ENCODE measurements at places on chromosomes 4 and X. TPM values are rescaled to one million over a fixed set of nuclear protein-coding genes. Genes with fewer than 3 reads are reported as not detected.

DNA sequence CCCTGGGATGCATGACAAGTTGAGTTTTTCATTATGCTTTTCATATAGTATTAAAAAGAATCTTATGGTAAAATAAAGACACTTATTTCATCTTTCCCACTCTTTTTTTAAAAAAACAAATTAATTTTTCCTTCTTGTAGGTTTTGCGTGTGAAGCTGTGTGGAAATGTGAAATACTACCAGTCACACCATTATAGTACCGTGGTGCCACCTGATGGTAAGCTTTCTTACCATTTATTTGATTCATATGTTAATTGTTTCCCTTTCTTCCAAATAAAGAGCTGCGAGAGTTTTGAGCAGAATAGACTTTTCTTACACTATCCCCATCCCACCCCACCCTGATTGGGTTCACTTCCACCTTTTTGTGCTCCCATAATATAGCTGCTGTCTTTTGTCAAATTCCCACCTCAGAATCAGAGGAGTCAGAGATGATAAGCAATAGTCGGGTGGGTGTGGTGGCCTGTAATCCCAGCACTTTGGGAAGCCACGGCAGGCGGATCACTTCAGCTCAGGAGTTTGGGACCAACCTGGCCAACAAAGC, 44.3 kb downstream of the CASP6 start:
- no peaks in the 10 kb centered on the region for H3K4me1 ChIP-seq
- H3K27me3 ChIP-seq = no peaks in the 10 kb centered on the region
- no peak overlapping the region for H3K4me3 ChIP-seq
- no peaks in the 10 kb centered on the region for H3K36me3 ChIP-seq

DNA sequence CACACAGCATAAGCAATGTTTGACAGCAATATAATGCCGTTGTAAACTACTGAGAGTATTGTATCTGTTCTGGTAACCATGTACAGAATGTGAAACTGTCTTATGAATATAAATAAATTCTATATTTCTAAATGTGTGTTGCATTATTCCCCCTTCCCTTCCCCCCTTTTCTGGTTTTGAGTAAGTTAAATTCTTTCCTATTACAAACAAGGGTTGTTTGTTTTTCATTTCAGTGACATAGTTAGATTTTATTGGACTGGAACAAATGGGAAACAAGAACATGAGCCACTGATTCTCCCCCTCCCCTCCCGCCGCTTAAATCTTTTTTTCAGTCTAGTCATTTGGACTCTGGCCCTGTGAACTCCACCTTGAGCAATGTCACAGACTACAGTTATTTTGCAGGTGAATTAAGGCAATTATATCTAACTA, 69.8 kb downstream of the GPAT3 start:
- no peak for DNase-seq
- no peaks in the 10 kb centered on the region for H3K36me3 ChIP-seq
- H3K27me3 ChIP-seq = no peaks in the 10 kb centered on the region
- H3K4me1 ChIP-seq = no peaks in the 10 kb centered on the region

DNA sequence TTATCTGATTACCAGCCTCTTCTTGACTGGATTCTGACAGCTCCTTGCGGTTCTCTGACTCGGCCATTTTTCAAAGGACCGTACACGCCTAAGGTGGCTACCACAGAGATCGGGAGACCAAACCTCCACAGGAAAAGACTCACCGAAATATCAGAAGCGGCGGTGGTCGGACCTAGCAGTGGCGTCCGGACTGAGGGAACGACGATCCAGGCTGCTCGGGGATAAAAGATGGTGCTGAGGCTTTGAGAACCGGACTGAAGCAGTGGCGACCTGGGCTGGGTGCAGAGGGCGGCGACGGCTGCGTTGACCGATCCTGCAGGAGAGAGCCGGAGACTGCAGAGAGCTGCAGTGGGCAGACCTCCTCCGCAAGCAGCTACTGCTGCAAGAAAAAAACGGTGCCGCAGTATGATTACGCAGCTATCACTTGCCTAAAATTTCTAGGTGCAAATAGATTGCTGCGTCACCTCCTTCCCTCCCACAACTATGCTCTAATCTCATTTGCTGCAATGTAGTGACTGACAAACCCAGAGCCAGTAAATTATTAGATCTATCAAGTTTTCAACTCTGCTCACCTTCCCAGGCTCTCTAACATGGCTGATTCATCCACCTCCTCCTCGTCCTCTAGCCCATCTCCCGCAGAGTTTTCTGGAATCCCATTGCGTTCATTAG, at the start of gene NAP1L2:
NAP1L2 (minus strand) TSS at position 426 of the 669 bp plus-strand sequence; CDS start at position 67, 359 bp downstream.
- H3K4me3 ChIP-seq = no peak within 1 kb of the TSS
- no peak for DNase-seq
- no peak within 1 kb of the TSS for H3K27ac ChIP-seq

The ADGRG4 gene
- not detected for polyA plus RNA-seq

DNA sequence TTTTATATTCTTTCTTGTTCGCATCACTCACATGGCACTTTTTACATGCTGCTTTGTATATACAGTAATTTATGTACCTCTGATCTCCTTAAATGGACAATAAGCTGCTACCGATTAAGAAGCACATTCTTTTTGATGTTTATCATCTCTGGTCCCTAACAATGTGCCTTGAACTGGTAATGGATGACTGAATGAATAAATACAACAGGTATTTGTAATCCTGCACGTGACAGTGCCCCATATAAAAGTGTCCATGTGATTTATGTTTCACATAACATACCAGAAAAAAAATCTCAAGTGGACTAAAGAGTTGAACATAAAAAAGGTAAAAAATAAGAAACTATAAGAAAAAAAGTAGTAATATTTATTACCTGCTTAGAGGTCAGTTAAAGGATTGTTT, 7.7 kb upstream of the SLAIN2 start:
- no peaks in the 10 kb centered on the region for H3K27me3 ChIP-seq
- 0 out of 2 replicates have a peak, but pooled peaks cover 3% of the 10 kb centered on the region for H3K4me1 ChIP-seq
- no peaks in the 10 kb centered on the region for H3K36me3 ChIP-seq
- DNase-seq = no peak
- H3K27ac ChIP-seq = no peak overlapping the region

DNA sequence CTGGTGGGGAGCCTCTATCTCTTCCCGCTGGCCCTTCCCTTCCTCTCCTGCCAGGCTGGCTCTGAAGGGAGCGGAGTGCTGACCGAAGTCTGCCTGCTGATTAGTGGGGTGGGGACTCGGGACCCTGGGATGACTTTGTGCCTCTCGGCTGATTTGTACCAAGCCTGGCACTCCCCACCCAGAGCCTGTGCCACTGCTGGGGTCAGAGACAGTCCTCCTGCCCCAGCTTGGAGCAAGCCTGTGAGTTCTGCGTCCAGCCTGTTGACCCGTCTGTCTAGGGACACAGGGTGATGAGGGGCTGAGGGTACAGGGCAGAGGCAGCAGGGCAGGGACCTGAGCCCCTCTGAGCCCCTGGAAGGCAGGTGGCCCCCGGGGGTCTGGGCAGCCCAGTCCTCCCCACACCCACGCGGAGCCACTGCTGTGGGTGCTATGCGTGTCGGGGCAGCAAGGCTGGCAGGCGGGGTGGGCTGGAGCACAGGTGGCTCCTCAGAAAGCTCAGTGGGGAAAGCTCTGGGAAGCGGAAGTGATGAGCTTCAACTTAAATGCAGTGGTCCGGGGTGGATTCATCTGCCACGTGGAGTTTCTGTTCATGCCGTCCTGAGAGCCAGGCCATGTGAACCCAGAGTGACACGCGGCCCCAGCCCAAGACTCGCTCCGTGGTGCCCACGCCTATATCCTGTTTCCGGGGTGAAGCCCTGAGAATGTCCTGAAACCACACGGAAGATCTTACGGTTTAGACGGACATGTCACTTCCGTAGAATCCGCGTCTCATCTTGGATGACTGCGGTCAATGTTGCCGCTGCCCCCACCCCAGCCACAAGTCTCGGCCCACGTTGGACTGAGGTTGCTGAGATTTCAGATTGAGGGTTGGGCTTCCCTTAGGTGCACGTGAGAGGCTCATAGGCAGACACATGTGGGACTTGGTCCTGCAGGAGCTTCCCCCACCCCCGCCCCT, 21.1 kb upstream of the UVSSA start:
- no peak overlapping the region for H3K4me3 ChIP-seq
- peaks cover 10% of the 10 kb centered on the region for H3K4me1 ChIP-seq
- H3K27me3 ChIP-seq = no peaks in the 10 kb centered on the region
- H3K36me3 ChIP-seq = peaks cover 86% of the 10 kb centered on the region

DNA sequence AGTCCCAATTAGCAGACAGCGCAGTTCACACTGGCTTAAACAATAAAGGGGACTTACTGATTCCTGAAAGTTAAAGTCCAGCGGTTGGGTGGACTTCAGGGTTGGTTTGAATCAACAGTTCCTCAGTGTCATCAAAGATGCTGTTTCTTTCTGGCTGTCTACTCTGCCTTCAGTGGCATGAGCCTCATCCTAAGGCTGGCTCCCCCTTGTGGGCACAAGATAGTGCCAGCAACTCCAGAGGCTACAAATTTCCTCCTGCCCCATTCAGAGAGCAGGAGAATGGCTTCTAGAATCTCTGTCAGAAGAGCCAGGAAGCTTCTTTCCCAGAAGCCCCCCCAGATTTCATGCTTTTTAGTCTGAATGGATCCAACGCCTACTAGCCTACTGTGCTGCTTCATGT, 82.4 kb upstream of the MTM1 start:
- DNase-seq = peak; percentile 15
- H3K27me3 ChIP-seq = no peaks in the 10 kb centered on the region
- H3K27ac ChIP-seq = no peak overlapping the region
- H3K4me3 ChIP-seq = no peak overlapping the region
- H3K36me3 ChIP-seq = no peaks in the 10 kb centered on the region

DNA sequence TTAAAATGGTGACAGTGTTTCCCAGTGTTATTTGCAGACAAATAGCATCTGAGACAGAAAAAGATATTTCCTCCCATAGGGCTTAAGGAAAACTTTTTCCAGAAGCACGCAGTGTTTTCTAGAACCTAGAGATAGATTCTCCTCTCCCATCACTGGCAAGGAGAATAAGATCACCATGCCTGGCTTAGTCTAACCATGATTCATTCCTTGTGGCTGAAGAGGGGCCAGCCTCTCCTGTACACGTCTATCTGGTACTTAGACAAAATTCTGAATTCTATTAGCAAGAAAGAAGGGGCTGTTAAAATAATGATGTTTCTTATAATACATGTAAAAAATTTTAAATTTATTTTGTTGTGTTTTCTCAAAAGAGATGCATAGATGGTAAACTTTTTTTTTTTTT, 296.1 kb upstream of the LDB2 start:
- no peak overlapping the region for H3K4me3 ChIP-seq
- no peaks in the 10 kb centered on the region for H3K36me3 ChIP-seq
- DNase-seq = no peak
- H3K27ac ChIP-seq = no peak overlapping the region
- H3K27me3 ChIP-seq = no peaks in the 10 kb centered on the region

DNA sequence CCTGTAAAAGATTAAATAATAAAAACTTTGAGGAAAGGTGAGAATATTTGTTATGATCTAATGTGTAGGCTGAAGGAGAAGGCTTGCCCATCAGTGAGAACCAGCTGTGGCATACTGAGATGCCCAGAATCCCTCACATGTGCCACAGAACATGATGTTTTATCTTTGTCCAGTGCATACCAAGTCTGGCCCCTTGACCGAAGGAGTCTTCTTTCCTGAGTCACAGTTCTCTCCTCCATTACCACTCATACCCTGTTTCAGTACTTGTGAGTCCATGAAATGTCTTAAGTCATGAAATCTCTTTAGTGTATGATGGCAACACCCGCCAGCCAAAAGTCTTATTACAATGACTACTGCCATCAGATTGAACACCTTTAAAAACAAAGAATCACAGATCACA, 42.7 kb downstream of the PPARGC1A start:
- no peaks in the 10 kb centered on the region for H3K27me3 ChIP-seq
- no peak for DNase-seq
- no peak overlapping the region for H3K27ac ChIP-seq

DNA sequence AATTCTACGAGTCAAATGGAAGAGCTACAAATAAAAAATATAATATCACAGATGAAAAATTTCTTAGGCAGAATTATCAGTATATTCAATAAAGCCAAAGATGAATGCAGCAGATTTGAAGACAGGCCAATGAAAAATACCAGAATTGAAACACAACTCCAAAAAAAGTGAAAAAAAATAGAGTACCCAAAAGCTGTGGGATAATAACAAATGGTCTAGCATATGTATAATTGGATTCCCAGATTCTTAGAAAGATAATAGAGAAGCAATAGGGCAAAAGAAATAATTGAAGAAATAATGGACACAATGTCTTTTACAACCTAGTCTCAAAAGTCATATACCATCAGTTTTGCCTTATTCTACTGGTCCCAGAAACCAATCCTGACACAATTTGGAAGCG, 4.4 kb downstream of the ANAPC10 start:
- DNase-seq = no peak
- H3K27me3 ChIP-seq = no peaks in the 10 kb centered on the region
- H3K36me3 ChIP-seq = peaks cover 73% of the 10 kb centered on the region
- H3K4me3 ChIP-seq = no peak overlapping the region

- DNase-seq = no peak
Measured at GRCh38 chr4:37687194-37687562, 1.0 kb upstream of the RELL1 start.

DNA sequence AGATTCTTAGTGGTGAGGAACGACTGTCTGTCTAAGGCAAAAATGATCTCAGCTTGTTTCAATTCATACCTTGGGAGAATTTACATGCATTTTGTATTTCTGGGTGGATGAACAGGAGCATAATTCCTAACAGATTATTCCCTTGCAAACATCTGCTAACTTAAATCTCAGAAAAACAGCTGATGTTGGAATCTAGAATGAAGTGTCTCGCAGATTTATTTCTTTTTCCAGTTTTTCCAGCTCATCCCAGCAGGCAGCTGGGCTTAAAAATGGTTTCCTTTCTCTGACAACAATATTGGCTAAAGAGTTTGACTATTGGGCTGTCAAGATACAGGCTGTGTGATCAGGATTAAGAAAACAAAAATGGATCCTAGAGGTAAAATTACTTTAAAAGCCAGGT, 1.1 kb downstream of the LNX1 start:
- no peaks in the 10 kb centered on the region for H3K36me3 ChIP-seq
- H3K27me3 ChIP-seq = no peaks in the 10 kb centered on the region
- peaks cover 30% of the 10 kb centered on the region for H3K4me1 ChIP-seq
- H3K4me3 ChIP-seq = no peak overlapping the region

The FRG2 gene
- not detected for polyA plus RNA-seq

- H3K27ac ChIP-seq = no peak overlapping the region
- DNase-seq = no peak
- H3K4me3 ChIP-seq = no peak overlapping the region
- H3K36me3 ChIP-seq = no peaks in the 10 kb centered on the region
- no peaks in the 10 kb centered on the region for H3K4me1 ChIP-seq
- H3K27me3 ChIP-seq = no peaks in the 10 kb centered on the region
Measured at GRCh38 chr4:142379277-142380051, 466.6 kb downstream of the INPP4B start.

The UTP14A gene
- polyA plus RNA-seq = 59.9 TPM

The HHIP gene
- polyA plus RNA-seq = not detected

GRCh38 chrX:3129256-3129655, 88.0 kb downstream of the ARSF start:
- no peak for DNase-seq
- H3K27me3 ChIP-seq = no peaks in the 10 kb centered on the region
- H3K36me3 ChIP-seq = no peaks in the 10 kb centered on the region
- H3K4me3 ChIP-seq = no peak overlapping the region

GRCh38 chr4:26319949-26320537, 771 bp upstream of the RBPJ start:
- peaks cover 16% of the 10 kb centered on the region for H3K4me1 ChIP-seq
- no peak for DNase-seq
- no peaks in the 10 kb centered on the region for H3K27me3 ChIP-seq

The ADH7 gene
- not detected for polyA plus RNA-seq

- no peaks in the 10 kb centered on the region for H3K27me3 ChIP-seq
- no peak for DNase-seq
- H3K36me3 ChIP-seq = no peaks in the 10 kb centered on the region
- H3K4me1 ChIP-seq = no peaks in the 10 kb centered on the region
- no peak overlapping the region for H3K4me3 ChIP-seq
Measured at GRCh38 chrX:22323541-22323940, 50.8 kb downstream of the CBLL2 start.

Data from K562 (cell line).